BJ (cell line): ENCODE measurements at places on chromosomes 5 and 9.

DNA sequence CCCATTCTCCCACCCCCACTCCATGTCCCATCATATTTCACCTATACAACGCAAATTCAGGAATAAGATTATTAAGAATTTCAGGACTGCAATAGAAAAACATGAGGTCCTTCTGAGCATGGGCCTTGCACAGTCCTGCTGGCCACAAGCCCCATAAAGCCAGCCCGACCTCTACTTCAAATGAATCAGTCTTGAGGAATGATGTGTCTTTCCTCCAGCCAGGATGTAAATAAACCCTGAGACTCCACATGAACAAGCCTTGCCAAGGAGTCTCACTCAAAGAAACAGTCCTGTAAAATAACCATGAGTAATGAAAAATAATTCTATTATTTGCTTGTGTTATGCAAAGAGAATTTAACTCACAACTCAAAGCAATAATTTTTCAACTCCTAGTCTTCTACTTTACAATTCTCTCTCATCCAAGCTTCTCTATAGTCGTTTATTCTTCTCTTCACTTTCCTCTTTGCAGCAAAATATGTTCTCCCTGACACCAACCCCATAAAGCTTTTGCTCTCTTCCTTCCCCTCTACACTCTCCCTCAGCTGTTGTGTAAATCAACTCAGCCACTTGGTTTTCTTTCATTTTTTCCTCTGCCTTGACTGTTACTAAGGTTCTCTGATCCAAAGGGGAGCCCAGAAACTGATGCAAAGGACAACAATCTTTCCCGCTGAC lies 140.1 kb upstream of the MOCS2 start:
- peak; percentile 85 for DNase-seq

- DNase-seq, result no peak
Observed at GRCh38 chr9:29625292-29625731, 2052.0 kb upstream of the C9orf72 start.

GRCh38 chr5:14457476-14457875 lies 124.1 kb upstream of the OTULINL start:
- no peak for DNase-seq

GRCh38 chr5:83433891-83434290 lies 37.7 kb upstream of the VCAN start:
- DNase-seq, result peak; percentile 25

DNA sequence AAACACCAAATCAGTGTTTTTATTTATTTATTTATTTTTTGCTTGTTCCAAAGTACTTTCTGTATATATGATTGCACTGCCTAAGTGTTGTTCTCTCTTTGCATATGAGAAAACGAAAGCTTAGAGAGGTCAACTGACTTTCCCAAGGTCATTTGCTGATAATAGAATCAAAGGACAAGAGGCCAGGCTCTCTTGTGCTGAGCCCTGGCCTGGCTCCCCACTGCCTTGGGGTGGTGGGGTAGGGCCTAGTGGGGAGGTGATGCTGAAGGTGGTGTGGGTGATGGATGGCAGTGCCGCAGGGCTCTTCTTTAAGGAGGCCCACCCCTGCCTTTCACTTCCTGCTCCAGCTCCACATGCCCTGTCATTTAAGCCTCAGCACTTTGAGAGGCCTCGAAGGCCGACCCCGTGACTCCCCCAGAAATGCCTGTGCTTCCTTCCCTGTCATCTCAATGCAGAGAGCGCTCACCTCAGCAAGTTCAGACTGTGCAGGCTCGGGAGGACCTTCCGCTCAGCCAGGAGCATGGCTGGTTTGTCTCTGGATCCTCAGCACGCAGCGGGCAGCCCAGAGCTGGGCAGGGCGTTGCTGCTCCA lies 59.5 kb downstream of the SMIM23 start:
- DNase-seq, result no peak

DNA sequence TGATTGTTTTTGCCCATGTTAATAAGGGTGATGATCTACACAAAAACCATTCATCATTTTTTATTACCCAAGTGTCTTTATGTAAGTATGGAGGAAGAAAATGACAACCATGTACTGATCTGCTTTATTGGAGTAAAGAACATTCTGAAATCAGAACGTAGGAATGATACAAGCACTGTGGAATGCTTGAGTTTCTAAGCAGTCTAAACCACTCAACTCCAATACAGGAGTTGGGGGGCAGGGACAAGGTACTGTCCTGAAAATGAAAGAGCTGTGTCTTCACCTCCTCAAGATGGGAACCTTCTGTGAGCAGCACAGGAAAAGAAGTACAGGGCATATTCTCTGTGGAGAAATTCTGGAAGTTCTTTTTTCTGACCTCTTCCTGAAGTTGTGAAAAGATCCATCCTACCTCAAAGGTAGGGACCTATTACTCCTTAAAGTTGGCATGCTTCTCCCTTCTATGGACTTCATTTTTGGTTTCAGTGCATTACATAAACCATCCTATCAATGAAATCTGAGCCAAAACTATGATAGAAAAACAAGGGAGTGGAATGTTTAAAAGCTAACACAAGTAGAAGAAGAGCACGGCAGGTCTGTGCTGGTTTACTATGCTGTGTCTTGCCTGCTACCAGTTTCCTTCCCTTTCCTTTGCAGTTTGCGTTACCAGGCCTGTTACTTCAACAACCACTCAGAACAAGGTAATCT lies 202.6 kb downstream of the SEMA5A start:
- DNase-seq, result no peak

GRCh38 chr9:110936719-110937452 lies 101.4 kb downstream of the LPAR1 start:
- DNase-seq, result peak; percentile 76

DNA sequence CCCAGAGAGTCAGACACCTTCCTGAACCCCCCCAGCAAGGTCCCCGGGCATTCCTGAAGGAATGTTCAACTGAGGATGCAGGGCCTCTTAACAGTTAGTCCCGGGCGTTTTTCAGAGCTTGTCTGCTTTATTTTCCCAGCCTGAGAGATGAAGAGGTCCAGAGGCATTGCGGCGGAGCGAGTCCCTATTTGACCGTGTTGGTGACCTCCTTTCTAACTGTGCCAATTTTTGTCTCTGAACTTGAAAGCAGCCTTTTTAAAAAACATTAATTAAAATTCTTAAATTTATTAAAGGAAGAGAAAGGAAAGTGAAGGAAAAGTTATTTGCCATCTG lies 433 bp upstream of the PTAR1 start:
- no peak for DNase-seq

- no peak for DNase-seq
Observed at GRCh38 chr9:88773627-88774244, 217.5 kb upstream of the S1PR3 start.

DNA sequence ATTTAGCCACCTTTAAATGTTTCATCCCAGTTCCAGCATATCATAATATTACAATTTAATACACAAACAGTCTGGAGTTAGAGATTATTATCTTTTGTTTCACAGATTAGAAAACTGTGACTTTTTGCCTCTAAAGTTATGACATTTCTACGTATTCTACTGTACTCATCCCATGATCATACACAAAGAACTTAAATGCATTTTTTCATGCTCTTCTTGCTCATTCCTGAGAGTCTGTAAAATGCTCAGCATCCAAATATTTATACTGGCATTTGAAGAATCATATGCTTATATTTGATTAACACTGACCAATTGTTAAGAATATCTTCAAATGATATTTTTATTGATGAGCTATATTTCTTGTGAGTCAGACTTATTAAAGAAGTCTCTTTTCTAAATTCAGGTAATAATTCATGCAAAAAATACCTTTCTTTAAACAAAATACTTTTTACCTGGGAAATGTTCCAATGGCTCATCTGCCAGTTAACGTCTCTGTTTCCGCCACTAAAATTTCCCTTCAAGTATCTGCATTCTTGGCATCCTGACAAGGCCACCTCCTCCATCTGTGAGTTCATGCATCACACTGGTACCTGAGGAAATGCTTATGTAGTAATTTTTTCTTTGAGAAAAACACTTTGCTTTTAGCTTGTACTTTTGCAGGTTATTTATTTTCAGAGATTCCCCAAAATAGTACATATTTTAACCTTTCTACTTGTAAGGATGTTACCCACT lies 139.6 kb upstream of the RASA1 start:
- DNase-seq, result no peak

DNA sequence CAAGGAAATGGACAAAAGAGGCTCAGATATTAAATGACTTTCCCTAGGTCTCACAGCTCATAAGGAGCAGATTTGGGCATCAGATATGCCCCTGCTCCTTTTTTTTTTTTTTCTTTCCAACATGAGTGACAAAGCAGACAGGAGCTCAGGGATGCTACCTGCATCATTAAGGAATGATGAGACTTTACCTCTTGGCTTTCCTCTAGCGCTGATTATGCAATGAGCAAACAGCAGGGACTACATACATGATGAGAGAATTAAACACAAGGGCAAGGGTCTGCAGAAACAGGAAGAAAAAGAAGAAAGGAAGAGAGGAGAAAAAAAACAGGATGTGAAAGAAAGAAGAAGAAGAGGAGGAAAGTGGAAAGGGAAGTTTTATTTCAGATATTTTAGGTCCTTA lies 179.9 kb downstream of the PPP2R2B start:
- no peak for DNase-seq

GRCh38 chr5:78497573-78498533 lies 137.4 kb downstream of the SCAMP1 start:
- no peak for DNase-seq

DNA sequence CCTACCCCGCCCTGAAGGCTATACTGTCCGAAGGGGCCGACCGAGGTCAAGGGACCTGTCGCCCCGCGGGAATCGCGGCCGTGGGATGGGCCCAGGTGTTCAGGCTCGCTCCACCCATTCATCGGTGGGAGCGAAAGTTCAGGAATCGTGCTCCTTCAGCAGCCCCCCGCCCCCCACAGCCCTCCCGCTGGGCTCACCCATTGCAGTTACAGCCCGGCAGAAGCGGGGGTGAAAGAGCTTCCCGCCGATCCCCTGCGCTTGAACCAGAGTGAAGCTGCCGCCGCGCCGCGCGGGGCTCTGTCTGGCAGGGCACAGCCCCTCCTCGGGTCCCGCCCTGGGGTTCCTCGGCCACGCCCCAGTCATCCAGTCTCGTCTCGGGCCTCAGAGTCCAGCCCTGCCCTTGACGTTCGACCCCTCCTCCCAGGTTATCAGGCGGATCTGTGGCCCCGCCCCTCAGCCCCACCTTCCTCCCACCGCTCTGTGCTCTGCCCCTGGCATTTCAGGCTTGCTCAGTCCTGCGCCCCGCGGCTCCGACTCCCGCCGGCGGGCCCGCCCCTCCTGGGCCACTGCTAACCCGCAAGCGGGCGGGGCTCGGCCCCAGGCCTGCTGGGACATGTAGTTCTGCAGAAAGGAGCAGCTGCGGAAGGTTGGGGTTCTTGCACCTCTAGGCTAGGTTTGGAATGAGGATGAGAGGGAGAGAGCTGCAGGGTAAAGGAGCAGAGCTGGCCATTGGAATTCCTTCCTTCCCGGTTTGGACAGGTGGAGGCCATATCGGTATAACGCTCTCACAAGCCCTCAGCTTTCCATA lies at the start of gene MYORG:
TSS of gene MYORG (minus strand) at position 303 of the 808 bp plus-strand sequence. CDS start 3,955 bp downstream, outside the sequence.
- DNase-seq, result peak; percentile 50

DNA sequence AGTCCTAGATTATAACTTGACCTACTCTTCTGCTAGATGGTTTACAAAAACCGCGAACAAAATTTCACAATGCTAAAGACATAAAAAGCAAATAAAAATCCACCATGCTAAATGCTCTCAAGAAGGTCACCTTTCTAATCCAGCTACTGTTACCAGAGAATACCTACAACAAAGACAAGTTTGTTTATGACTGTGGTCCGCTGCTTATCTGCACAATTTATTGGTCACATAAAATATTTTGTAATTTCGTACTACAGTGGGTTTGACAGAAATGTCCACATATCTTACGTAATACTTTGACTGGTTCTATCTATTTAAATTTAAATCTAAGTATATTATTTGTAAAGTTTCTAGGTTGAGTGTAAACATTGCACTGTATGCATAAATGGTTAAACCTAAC lies 257.6 kb upstream of the ZNF608 start:
- no peak for DNase-seq

GRCh38 chr5:64693636-64694035 lies 3.3 kb downstream of the SHISAL2B start:
- DNase-seq, result no peak

DNA sequence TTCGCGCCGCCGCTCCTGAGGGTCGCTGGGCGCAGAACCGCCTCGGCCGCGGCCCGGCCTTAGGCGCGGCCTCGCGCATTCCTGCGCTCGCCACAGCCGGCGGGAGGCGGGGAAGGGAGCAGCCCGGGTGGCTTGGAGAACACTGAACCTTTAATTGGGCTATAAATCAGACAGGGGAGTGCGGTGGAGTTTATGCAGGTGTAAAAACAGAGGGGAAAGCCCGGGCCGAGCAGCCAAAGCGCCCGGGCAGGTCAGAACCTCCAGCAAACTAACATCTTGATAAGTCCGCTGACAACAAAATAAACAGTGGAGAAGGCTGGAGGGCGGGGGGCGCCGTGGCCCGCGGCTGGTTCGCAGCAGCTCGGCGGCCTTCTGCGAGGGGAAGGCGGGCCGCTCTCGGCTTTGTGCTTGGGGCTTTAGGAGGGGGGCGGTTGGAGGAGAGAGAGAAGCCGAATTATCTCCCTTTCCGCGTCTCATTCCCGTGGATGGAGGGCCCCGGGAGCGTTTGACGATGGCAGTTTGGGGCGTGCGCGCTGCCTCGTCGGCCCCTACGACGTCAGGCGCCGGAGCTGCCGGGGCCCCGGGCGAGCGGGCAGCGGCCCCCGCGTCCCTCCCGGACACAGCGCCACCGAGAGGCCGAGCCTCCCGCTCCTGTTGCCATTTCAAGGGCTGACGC lies 11.3 kb downstream of the FOXD1 start:
- no peak for DNase-seq
